Caco-2 (cell line): ENCODE measurements at places on chromosomes 7 and 10.

DNA sequence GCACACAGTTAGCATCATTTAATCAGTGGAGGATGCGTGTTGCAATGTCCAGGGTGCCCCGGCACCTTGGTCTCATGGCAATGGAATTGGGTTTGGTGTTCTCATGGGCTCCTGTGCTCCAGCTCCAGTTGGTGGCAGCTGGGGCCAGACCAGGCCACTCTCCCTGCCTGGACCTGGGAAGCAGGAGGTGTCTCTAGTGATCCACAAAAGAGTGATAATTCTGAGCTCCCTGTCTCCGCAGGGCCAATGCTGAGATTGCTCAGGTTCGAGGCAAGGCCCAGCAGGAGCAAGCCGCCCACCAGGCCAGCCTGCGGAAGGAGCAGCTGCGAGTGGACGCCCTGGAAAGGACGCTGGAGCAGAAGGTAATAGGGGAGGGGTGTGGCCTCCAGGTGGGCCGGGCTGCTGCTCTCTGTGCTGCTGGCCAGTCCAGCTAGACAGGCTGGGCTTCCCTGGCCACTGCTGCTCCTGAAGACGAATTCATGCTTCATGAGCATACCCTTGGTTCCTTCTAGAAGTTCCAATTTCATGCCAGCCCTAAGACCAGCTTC, 21.7 kb upstream of the BTBD16 start:
- DNase-seq, result no peak
- H3K36me3 ChIP-seq, result no peaks in the 10 kb centered on the region; the same call in none of the 2 replicates
- H3K27ac ChIP-seq, result no peak overlapping the region
- H3K27me3 ChIP-seq, result no peaks in the 10 kb centered on the region
- no peaks in the 10 kb centered on the region for H3K4me1 ChIP-seq

GRCh38 chr7:30887464-30887872, 24.2 kb upstream of the AQP1 start:
- no peak overlapping the region for H3K4me3 ChIP-seq
- H3K36me3 ChIP-seq, result no peaks in the 10 kb centered on the region
- H3K27ac ChIP-seq, result no peak overlapping the region
- no peaks in the 10 kb centered on the region for H3K27me3 ChIP-seq

GRCh38 chr7:33654676-33655075, 250.7 kb upstream of the BMPER start:
- no peak overlapping the region for H3K27ac ChIP-seq
- H3K36me3 ChIP-seq, result no peaks in the 10 kb centered on the region
- H3K4me3 ChIP-seq, result no peak overlapping the region
- no peaks in the 10 kb centered on the region for H3K27me3 ChIP-seq
- DNase-seq, result no peak

GRCh38 chr10:26384600-26384999, 53.5 kb upstream of the APBB1IP start:
- DNase-seq, result no peak
- no peak overlapping the region for H3K27ac ChIP-seq
- no peaks in the 10 kb centered on the region for H3K27me3 ChIP-seq
- no peaks in the 10 kb centered on the region for H3K36me3 ChIP-seq
- no peaks in the 10 kb centered on the region; the same call in 1 of the 2 replicates for H3K4me1 ChIP-seq

GRCh38 chr7:91713669-91714068, 166.8 kb downstream of the MTERF1 start:
- no peak overlapping the region for H3K27ac ChIP-seq
- DNase-seq, result no peak
- 0 out of 2 replicates have a peak, but pooled peaks cover 3% of the 10 kb centered on the region for H3K4me1 ChIP-seq
- no peaks in the 10 kb centered on the region for H3K27me3 ChIP-seq

DNA sequence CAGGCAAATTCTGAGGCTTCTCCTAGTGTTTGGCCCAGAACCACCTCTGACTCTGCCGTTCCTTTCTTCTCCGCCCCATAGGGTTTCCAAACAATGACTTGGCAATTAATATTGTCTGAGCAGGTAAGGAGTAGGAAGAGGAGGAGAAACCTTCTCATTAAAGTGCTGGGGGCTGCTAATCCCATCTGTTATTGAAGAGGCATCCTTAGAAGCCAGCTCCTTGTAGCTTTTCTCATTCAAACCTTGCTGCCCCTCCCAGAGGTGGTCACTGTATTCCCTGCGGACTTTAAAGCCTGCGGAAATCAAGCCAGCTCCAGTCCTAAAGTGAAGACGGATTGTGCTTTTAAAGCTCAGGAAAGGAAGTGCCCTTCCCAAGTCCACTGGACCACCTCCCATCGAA, 1.4 kb upstream of the NKX1-2 start:
- H3K4me3 ChIP-seq, result no peak overlapping the region
- no peak overlapping the region for H3K27ac ChIP-seq
- H3K36me3 ChIP-seq, result no peaks in the 10 kb centered on the region
- DNase-seq, result no peak
